ENCODE measurements at places on chromosomes 16 and 17.

DNA sequence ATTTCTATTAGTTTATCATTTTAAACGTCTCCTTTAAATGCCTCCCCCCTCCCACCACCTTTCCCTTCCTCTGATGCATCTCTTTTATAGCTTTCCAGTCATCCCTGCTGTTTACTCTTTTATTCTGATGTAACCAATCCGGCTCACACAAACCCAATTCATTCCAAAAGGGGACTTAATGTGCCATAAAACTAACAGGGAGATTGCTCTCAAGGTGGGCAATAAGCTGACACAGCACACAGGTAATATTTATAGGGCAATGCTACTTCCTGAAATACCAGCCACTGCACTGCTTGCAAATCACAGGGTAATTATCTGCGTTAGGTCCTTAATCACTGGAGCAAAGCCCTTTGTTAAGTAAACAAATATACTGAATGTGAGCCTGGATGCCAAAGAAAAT, 23.3 kb upstream of the CA10 start:
- DNase-seq = no peak

GRCh38 chr17:64091571-64091970, 38.4 kb downstream of the ERN1 start:
- no peak for DNase-seq

DNA sequence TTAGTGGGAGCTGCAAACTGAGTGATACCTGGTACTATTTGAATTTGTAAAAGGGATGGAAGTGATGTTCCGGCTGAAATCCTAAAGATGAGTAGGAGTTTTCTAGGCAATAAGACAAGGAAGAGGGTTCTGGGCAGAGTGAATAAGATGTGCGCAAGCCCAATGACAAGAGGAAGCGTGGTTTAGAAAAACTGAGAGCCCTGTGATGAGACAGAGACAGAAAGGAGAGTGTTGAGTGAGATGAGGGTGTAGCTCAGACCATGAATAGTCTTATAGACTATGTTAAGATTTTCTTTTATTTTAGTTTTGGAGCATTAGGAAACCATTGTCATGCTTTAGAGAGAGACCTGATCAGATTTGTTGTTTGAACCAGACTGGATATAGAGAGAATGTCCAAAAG, 50.2 kb downstream of the COX10 start:
- DNase-seq = no peak

DNA sequence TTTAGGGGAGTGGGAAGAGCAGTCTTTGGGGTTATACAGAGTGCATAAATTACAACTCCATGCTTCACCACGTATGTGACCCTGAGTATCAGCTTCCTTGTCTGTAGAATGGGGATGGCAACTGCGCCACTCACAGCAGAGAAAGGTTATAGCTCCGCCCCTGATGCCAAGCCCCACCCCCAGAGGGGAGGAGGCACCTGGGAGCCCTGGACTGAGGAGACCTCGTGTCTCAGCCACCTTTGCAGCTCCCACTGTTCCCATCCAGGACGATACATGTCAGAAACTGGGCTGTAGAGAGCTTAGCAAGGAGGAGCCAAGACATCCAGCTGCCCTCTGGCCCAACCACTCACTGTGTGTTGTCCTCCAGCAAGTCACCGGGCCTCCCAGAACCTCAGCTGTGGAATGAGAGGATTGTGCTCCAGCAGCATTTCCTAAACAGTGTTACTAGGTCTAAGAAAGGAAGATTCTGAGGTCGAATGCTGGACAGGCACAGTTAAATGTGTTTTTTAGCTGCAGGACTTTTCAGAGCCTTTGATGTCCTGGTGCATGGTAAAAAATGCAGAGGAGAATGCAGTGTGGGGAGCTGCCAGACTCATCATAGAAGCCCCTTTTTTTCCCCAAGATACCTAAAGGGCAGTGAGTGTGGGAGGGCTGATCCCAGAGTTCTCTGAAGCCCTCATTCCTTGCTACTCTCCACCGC, 49.4 kb downstream of the BEAN1 start:
- DNase-seq = no peak

DNA sequence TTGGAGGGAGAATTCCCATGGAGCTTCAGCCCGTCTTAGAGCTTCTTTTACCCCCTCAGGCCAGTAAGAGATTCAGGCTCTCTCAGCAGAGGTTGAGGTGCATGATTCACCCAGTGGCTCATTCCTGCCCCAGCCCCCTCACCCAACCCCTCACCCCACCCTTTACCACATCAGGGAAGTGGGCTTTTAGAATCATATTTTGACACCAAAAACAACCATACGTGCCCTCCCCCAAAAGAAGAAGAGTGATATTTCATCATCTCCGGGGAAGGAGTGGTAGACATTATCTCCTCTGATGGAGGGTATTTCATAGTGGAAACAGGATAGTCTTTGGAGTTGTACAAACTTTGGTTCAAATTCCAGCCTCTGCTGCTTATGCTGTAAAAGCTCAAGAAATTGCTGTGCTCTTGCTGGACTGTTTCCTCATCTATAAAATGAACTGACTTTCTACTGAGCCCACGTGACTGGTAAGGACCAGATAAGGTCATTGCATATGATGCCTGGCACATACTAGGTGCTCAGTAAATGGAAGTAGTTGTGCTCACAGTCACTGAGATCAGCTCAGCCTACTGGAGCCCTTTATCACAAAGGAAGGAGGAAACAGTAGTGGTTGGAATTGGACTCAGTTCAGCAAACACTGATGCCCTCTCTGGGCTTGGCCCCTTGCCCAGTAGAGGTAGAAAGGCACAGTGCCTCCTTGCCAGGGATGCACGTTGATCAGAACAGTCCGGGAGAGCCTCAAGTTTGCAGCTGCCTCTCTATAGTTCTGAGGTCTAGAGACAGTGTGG, 18.3 kb upstream of the CCL5 start:
- DNase-seq = no peak

GRCh38 chr17:38761612-38762011, 9.1 kb downstream of the PSMB3 start:
- no peak for DNase-seq

- no peak for DNase-seq
Measured at GRCh38 chr17:2792366-2793169, 3.7 kb upstream of the RAP1GAP2 start.

DNA sequence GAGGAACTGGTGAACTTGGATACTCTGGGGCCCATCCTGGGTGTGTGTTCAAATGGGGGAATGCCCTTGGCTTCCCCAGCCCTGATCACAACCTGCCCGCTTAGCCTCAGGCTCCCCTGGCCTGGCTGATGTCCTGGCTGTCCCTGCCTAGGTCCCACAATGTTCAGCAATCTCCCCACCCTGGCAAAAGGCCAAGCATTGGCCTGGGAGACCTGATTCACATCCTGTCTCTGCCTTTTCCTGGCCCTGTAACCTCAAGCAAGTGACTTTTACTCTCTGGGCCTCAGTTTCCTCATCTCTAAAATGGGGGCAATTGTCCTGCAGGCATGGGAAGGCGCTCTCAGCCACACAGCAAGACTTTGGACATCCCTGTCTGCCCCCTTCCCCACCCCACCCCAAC, 14.4 kb downstream of the CPNE2 start:
- no peak for DNase-seq

- no peak for DNase-seq
Measured at GRCh38 chr16:15037745-15038144, 18.1 kb downstream of the NTAN1 start.

GRCh38 chr17:79942591-79943346, 92.9 kb downstream of the TBC1D16 start:
- DNase-seq = no peak

DNA sequence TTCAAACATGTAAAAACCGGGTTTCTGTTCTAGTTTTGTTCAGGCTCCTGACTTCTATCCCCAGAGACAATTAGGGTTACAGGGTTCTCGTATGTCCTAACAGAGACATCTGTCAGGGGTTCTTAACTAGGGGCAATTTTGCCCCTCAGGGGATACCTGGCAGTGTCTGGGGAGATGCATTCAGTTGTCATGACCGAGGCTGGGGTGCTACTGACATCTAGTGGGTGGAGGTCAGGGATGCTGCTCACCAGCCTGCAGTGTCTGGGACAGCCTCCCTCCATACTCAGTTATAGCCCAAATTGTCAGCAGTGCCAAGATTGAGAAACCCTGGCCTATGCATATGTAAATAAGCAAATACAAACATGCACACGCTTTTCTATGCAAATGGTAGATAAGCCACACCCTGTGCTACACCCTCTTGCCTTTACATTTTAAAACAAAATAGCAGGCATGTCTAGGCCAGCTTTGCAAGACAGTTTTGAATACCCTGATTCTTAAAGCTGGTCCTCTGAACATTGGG, 37.4 kb downstream of the CLEC16A start:
- no peak for DNase-seq

DNA sequence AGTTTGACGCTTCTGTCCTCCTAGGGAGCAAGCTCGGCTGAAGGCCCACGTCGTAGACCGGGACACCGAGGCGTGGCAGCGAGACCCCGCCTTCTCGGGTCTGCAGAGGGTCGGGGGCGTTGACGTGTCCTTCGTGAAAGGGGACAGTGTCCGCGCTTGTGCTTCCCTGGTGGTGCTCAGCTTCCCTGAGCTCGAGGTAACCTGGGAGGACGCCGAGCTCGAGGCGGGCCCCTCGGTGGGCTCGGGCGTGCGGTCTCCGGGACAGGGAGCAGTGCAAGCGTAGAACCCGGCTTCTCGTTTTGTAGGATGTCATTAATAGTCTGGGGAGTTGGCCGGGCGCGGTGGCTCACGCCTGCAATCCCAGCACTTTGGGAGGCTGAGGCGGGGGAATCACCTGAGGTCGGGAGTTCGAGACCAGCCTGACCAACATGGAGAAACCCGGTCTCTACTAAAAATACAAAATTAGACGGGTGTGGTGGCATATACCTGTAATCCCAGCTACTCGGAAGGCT, 715 bp downstream of the ENDOV start:
- DNase-seq = no peak

DNA sequence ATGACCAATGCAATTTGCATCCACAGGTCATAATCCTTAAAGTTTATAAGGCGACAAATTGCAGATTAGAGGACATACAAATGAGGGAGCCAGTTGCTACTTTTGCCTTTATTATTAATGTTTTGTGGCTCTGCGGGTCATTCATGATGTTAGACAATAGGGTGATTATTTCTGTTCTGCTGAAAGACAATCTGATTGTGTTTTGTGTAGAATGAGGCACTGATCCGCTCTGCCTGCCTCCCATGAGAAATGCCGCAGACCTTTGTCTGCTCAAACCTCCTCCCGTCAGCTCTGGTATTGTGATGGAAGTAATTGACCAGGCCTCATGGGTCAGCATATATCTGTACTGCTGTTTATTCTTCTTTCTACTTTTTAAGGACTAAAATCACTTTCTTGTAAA, 224.9 kb downstream of the PRKCA start:
- DNase-seq = no peak

DNA sequence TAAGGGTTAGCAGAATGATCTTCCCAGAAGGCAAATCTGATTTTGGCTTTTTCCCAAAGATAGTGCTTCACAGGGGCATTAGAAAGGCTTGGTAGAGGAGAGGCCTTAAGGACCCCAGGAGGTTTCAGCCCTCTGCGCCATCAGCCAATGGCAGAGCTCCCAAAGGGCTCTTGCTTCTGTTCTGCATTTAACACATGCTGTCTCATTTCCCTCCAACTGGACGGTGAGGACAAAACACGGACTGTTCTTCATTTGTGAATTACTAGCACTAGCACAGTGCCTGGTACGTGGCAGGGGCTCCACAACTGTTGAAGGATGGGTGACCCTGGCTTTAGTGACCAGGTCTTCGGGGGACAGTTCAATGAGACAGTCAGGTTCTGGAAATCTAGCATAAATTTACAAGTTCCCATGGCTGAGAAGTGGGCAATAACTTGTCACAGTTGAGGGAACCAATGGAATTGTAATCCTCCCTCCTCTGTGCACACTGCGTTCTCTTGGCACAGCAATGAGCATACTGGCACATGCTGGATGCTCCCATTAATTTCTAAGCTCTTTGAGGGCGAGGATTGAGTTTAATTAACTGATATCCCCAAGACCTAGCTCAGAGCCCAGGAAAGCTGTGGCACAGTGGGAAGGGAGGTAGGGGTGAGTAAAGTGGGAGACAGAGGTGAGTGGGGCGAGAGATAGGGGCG, 45.4 kb downstream of the COG7 start:
- no peak for DNase-seq

- DNase-seq = no peak
Measured at GRCh38 chr16:30949650-30950515, 1.0 kb downstream of the ORAI3 start.

DNA sequence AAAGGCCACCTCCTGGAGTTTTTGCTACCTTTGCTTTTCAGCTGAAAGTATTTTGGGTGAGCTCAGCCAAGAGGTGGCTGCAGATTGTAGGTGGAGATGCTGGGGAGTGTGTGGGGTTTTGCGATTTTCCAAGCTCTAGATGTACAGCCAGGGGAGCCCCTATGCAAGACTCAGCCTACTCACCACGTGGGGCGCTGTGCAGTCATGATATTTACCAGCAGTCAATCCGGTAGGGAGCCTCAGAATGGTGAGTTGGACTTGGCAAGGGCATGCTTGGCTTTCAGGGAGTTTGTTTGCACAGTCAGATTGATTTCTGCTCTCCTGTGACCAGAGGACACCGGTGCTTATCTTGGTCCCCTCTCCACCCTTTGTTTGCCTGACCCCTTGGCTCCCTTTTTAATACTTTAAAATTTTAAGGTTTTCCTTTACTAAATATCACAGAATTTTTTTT, 175.3 kb downstream of the UTP18 start:
- no peak for DNase-seq

GRCh38 chr16:58510097-58510775, 5.1 kb upstream of the SETD6 start:
- DNase-seq = no peak

GRCh38 chr17:81383504-81384421, 11.5 kb upstream of the BAHCC1 start:
- no peak for DNase-seq

GRCh38 chr17:2363851-2364762, 26.8 kb downstream of the SGSM2 start:
- DNase-seq = no peak

GRCh38 chr17:10115536-10115932, 82.9 kb downstream of the GAS7 start:
- DNase-seq = no peak

GRCh38 chr17:43864161-43864984, 17.4 kb downstream of the CD300LG start:
- no peak for DNase-seq

- no peak for DNase-seq
Measured at GRCh38 chr17:45851464-45851863, 6.8 kb downstream of the SPPL2C start.

- DNase-seq = no peak
Measured at GRCh38 chr16:74232806-74233465, 63.7 kb upstream of the PSMD7 start.

- no peak for DNase-seq
Measured at GRCh38 chr17:6627019-6627418, 13.5 kb downstream of the KIAA0753 start.

- no peak for DNase-seq
Measured at GRCh38 chr16:75108792-75109731, 7.5 kb downstream of the LDHD start.
